Endothelial cell of umbilical vein (primary cell): ENCODE measurements at places on chromosomes 6 and 20. TPM values are rescaled to one million over a fixed set of nuclear protein-coding genes. Genes with fewer than 3 reads are reported as not detected.

Gene SLC17A3
- not detected in 2 replicates for total RNA-seq

Gene UBD
- total RNA-seq, result 0.31 TPM in 1 of 2 replicates, not detected in the other

Gene TREM2
- not detected in 2 replicates for total RNA-seq

Gene SMLR1
- not detected in 2 replicates for total RNA-seq

Gene EPHA7
- total RNA-seq, result 0.09 TPM in 1 of 2 replicates, not detected in the other

Gene LY6G6F
- not detected in 2 replicates for total RNA-seq

Gene GPLD1
- 0.53 TPM in 1 of 2 replicates, not detected in the other for total RNA-seq

Gene SLC12A5
- 1.6 and 1.8 TPM in 2 replicates for total RNA-seq

Gene CTAGE9
- total RNA-seq, result not detected in 2 replicates

Gene MTFR2
- 7.4 and 7.7 TPM in 2 replicates for total RNA-seq

Gene CDH26
- total RNA-seq, result not detected in 2 replicates

Gene MOG
- total RNA-seq, result not detected in 2 replicates

Gene DLL1
- total RNA-seq, result 2.0 and 2.3 TPM in 2 replicates

Gene GLP1R
- total RNA-seq, result not detected in 2 replicates

Gene ULBP3
- 12.8 and 13.8 TPM in 2 replicates for total RNA-seq

Gene RIMS4
- total RNA-seq, result not detected in 2 replicates

Gene CST9L
- not detected in 2 replicates for total RNA-seq

Gene OVOL2
- not detected in 2 replicates for total RNA-seq

Gene RIPPLY2
- 0.53 TPM in 1 of 2 replicates, not detected in the other for total RNA-seq

Gene PCK1
- not detected in 2 replicates for total RNA-seq

Gene LBP
- total RNA-seq, result not detected in 2 replicates

Gene GPR63
- total RNA-seq, result 0.09 and 0.13 TPM in 2 replicates

Gene TBC1D20
- total RNA-seq, result 30.6 and 34.3 TPM in 2 replicates
